NCI-H2029 (cell line): ENCODE measurements at places on chromosomes 5 and 9.

DNA sequence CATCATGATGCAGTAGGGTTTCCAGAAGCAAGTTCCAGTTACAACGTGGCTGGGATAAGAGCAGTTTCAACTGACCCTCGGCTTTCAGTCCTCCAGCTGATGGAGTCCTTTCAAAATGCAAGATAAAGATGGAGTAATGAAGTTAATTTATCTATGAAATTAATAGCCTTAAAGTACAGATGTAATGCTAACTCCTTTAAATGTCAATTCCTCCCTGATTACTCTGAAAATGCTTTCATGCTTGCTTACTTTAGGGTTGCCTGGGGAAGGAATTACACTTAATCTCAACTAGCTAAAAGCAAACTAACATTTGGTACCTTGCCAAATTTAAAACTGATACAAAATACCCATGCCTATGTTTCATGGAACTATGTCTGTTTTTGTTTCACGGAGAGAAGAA lies 178.4 kb downstream of the KIAA0825 start:
- no peak for DNase-seq

- no peak for DNase-seq
These were observed 260.7 kb downstream of the CHSY3 start for GRCh38 chr5:130164966-130165365.

GRCh38 chr9:7387840-7388239 lies 411.7 kb downstream of the DMAC1 start:
- no peak for DNase-seq

DNA sequence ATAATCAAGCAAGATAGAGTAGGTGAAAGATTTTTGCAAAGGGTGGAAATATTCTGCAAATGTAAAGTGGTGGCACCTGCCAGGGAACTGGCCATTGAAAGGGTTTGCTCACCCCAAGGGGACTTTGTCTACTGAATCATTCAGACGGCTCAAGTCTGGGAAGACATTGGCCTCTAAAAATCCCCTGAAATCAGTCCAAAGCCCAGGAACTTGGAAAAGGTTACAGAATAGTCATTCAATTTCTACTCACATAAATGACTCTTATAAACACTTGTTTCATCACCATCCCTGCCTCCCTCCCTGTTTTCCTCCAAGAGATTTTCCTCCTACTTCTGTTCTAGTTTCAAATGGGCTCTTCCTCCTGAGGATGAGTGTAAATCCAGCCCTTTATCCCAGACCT lies 28.5 kb downstream of the ZNF366 start:
- no peak for DNase-seq

DNA sequence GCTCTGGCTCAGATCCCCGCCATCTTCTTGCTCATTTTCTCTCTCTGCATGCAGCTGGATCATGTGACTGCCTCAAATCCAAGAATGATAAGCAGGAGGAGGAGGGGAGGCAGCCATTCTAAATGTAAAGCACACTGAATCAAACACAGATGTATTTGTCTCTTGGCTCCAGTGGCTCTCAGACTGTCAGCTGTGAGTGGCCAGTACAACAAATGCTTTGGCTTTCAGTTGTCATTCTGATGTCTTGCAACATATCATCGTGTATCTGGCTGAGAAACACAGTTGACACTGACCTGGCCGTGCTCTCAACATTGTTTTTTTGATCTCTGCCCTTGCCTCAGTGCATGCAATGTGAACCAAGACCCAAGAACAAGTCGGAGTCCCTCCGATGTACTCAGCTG lies 233.1 kb downstream of the ADAMTSL1 start:
- no peak for DNase-seq

GRCh38 chr5:117519957-117520500 lies 945.4 kb upstream of the SEMA6A start:
- no peak for DNase-seq

DNA sequence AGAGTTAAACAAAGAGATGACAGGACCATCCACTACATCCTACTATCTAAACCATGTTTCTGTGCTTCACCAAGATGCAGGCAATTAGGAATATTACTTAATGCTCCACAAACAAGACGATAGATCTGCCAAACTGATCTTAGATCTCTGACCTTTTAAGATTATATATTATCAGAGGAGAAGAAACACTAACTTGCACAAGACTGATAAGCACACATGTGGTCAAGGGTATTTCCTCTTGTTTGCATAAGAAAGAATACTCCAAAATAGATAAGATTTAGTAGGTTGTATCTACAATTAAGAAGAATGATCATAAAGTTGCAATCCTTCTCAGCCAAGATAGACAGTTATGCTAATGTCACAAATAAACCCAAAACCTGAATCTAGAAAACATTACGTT lies 601.0 kb upstream of the ACO1 start:
- no peak for DNase-seq

- no peak for DNase-seq
These were observed 219.8 kb downstream of the ARL15 start for GRCh38 chr5:54090495-54091120.
